MV-4-11 (cell line): ENCODE measurements at places on chromosomes 2 and 18.
A peak's percentile ranks its signal among the peaks of the same experiment; 100 is the strongest.

GRCh38 chr2:102025583-102026267, 34.0 kb downstream of the IL1R2 start:
- DNase-seq = peak; percentile 41

DNA sequence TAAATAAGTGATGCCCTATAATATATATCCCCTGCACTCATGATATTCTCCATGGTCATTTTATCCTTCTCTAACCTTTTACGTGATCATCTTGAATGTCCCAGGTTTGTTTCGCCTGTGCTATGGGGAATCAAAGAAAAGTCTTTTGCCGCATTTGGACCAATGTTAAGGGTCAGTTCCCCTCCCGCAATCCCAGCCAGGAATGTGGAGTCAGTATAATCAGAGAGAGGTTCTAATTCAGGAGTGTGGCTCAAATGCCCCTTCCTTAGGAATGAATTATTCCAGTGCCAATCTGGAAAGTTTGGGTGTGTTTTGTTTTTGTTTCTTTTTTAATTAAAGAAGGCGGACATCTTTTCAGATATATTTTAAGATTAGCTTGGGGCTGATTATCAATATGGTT, 41.8 kb downstream of the PMS1 start:
- no peak for DNase-seq

DNA sequence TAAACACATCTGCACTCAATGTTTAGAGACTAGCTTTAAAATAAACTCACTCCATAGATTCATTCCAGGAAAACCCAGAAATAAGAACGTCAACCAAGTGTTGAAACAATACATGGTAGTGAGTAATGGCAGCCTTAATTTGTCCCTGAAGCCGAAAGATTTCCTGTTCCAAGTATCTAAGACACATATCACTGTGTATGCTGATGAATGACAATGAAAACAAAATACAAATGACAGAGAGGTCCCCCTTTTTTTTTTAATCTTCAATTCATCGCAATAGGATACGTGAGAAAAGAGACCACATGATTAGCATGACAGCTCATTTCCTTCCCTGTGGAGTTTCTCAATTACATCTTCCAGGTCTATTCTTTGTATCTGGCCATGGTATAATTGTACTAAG, 160.5 kb upstream of the STK17B start:
- no peak for DNase-seq

- no peak for DNase-seq
Measured at GRCh38 chr2:128505575-128506526, 187.2 kb upstream of the HS6ST1 start.

DNA sequence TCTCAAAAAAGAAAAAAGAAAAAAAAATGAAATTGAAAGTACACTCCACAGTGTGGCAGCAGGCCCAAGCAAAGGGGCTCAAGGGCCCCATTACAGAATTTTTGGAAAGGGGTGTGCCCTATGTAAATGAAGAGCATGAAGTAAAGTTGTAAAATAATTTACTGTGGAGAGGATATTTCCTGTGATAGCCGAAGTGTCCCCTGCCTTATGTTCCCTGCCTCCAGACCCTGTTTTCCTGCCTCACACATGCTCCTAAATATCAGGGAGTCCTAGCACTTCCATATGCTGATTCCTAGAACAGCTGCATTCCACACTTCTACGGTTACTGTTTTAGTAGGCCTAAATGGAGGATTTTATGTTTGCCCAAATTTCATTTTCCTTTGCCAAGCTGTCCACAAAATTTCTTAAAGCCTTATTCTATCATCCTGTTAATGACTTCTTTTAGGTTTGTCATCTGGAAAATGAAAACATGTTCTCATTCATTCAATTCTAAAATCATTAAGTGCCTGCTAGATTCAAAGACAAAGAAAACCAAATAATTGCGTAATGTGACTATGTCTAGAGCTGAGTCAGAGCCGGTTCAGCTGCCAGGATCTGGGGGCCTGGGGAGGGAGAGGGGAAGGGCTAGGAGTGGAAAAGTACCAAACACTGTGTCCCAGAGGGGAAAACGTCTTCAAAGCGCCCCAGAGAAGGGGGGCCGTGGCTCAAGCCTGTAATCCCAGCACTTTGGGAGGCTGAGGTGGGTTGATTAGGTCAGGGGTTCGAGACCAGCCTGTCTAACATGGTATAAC, 25.9 kb upstream of the IMPA2 start:
- DNase-seq = peak; percentile 81

DNA sequence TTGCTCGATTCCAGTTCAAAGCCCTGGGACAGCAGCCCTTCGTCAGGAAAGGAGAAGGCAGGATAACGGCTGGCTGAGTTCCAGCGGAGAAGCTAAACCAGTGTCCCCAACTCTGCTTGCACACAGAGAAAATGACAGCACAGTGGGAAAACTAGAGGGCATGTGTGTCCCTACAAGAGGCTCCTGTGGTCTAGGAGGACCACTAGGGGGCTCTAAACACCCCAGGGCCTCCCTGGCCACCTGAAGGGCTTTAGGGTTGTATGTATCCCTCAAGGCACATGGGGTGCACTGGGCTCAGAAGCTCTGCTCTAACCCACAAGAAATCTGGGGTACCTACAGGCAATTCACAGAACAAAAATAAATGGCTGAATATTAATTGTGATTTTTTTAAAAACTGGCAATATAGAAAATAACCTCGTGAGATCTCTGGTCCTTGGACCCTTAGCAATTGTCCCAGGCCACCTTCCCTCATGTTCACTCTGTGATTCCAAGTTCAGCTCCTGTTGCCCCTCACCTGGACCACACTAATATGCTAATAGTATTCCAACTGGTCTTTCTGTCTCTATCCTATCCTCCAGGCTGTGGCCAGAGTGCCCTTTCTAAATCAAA, 17.5 kb downstream of the STAT1 start:
- peak; percentile 10 for DNase-seq

GRCh38 chr2:169468841-169469240, 10.5 kb upstream of the BBS5 start:
- no peak for DNase-seq

DNA sequence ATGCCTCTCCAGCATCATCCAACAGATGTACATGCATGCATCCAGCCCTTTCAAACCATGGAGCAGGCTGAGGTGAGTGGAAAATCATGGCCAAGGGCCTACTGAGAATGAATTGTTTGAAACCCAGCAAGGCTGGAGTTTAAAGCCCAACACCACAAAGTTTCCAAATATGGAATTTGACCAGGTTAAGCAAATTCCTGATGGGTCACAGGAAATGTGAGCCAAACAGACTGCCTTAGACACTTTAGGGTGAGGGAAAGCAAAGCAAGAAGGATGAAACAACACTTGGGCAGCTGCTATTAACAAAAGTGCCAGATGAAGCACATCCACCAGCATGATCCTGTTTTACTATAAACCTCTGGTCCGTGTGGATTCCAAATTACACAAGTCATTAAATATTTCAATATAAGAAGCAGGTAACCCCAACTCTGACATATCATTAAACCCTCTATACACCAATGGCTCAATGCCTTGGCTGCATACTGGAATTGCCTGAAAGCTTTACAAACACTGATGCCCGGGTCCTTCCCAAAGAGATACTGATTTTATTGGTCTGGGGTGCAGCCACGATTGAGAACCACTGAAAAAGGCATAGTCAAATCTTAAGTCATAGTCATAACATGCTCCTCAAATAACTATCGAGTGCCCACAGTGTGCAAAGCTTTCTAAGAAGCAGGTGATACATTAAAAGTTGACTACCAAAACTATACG, 9.1 kb downstream of the KLF7 start:
- no peak for DNase-seq

DNA sequence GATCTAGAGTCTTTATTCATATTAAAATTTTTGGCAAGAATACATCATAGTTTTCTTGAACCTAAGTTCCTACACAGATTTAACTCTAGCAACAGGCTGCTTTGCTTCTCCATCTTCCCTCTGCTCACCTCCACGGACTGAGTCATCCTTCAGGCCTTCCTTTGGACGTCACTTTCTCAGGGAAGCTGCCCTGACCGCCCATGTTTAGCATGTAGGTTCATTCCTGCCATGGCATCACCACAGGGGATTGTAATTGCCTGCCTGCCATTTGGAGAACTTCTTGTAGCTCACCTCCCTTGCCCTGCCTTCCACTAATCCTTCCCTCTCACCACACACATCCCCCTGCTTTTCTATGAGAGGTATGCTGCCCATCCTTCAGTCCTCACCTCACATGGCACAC, 43.9 kb upstream of the B3GNT2 start:
- DNase-seq = no peak

GRCh38 chr2:201953880-201954279, 79.8 kb upstream of the FZD7 start:
- DNase-seq = no peak

- no peak for DNase-seq
Measured at GRCh38 chr2:241033336-241033987, 35.0 kb downstream of the SNED1 start.

DNA sequence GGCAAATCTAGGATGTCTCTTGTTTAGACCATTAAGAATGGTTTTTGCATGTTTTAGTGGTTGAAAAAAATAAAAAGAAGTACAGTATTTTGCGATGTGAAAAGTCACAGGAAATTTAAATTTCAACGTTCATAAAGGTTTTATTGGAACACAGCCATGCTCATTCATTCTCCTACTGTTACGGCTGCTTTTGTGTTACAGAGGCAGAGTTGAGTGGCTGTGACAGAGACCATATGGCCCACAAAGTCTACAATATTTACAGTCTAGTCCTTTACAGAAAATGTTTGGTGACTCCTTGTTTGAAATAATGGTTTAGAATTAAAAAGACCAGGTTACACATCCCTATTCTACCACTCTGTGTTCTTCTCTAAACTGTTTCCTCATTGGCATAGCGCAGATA, 48.1 kb downstream of the MYOM1 start:
- DNase-seq = peak; percentile 45
